ENCODE measurements at places on chromosomes 3 and 15.

DNA sequence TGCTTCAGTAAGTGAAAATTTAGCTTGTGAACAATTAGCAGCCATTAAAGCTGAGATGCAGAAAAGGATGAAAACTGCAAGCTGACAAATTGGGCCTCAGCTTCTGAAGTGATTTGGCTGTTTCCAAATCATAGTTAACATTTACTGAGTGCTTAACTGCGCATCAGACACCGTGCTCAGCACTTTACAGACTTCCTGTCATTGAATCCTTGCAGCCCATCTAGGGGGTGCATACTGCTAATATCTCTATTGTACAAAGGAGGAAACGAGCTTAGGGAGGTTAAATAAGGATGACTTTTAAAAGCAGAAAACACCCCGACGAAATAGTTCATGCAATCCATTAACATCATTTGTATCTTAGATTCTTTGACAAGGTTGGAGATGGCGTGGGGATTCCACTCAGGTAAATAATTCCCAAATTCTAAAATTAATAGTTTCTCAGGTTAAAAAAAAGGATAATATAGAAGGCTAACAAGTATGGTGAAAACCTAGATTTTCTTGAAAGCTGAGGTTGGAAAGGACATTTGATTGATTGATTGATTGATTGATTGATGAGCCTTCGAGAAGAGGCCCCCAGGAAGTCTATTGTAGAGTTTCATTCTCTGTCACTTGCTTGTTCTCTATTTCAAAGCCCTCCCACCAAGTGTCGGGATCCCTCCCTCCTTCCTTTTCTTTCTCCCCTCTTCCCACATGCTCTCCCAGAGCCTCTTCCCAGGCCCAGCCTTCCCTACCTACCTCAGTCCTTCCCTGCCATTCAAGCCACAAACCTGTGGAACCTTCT is 23.5 kb upstream of the EPHB3 start:
- no peak for DNase-seq

DNA sequence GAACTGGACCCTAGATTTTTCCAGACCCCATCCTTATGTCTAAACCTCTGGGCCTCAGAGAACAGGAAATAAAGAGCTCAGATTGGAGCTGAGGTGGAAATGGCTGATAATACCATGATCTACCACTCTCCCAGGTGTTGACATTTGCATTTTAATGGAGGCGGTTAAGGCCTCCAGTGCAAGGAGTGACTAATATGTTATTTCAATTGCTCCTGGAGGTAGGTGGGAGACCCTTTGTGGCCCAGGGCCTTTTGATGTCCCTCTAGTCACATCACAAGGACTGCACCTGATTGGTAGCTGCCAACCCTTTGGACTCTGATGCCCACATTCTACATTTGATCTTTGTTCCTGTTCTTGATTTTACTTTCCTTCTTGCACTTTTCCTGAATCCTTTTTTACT is 9.0 kb upstream of the ADCY5 start:
- no peak for DNase-seq

DNA sequence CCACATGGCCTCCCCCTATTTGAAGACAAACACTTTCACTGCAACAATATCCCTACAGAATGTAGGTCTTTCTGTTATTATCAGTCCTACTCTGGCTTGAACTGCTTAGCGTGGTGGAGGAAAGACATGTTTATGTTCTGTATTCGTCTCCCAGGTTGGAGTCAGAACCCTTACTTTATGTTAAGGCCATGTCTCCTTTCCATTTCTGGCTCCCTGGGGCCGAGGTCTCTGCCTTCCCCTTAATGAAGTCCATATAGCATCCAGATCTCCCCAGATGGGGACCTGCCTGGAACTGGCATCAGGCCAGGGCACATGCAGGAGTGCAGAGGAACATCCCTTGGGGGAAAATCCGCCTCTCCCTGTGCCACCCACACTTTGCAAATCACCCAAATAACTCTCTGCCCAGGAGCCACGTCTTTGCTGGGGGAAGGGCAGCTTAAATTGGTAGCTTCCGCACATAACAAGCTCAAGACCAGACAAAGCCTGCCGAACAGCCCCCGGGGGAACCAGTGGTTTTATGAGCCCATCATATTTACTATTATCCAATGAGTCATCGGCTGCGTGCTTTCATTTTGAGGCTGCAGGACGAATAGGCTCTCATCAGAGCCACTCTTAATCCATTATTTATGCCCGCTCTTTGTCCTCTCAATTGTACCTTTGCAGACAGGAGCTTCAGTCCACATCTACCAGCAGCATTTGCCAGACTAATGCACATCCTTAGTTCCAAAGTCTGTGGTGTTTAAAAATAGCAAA is 237.0 kb downstream of the UACA start:
- no peak for DNase-seq

DNA sequence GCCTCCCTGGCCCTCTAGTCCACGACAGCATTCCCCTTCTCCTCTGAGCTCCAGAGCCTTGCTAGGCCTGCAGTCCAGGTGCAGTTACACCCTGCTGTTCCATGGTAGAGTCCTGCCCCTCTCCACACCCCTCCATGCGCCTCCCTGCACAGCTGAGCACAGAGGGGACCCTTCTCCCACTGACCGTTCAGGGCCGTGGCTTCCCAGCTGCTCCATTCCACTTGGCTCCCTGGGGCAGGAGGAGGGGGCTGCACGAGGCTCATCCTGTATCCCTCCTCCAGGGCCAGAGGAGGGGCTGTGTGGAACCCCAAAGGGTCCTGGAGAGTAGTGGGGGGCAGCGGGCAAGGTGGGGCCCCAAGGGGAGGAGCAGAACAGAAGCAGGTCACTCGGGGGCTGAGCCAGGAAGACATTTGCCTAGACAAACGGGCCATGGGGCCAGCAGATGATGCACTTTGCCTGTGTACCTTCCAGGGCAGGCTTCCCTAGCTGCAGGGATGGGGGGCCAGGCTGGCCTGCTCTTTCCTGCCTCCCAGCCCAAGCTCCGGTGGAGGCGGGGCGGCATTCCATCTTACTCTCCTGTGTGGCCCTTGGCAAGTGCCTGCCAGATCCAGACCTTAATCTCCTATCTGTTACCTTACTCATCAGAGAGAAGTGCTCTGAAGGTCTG is 20.7 kb upstream of the GOLGA6C start:
- no peak for DNase-seq

GRCh38 chr3:105315144-105315543 is 51.6 kb upstream of the ALCAM start:
- no peak for DNase-seq

All from GM06990 (cell line).